ENCODE measurements at places on chromosomes 3 and 15.
A peak's percentile ranks its signal among the peaks of the same experiment; 100 is the strongest.

DNA sequence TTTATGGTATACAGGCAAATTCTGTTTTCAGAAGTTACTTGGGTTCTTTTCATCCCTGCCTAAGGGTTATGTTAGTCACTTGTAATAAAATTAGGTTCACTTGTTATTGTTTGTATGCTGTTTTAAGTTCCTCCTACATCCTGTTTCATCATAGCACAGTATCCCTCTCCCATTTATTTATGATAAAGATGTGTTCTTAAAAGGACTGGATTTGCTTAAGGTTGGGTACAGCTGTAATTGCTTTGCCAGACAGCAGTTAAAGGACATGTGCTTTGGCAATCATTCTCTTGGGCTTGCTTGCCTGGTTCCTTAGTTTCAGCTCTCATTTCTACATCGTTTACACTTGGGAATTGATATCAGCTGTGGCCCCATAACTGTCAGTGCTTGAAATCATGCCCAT is 11.7 kb downstream of the ATP2C1 start:
- DNase-seq, result no peak

DNA sequence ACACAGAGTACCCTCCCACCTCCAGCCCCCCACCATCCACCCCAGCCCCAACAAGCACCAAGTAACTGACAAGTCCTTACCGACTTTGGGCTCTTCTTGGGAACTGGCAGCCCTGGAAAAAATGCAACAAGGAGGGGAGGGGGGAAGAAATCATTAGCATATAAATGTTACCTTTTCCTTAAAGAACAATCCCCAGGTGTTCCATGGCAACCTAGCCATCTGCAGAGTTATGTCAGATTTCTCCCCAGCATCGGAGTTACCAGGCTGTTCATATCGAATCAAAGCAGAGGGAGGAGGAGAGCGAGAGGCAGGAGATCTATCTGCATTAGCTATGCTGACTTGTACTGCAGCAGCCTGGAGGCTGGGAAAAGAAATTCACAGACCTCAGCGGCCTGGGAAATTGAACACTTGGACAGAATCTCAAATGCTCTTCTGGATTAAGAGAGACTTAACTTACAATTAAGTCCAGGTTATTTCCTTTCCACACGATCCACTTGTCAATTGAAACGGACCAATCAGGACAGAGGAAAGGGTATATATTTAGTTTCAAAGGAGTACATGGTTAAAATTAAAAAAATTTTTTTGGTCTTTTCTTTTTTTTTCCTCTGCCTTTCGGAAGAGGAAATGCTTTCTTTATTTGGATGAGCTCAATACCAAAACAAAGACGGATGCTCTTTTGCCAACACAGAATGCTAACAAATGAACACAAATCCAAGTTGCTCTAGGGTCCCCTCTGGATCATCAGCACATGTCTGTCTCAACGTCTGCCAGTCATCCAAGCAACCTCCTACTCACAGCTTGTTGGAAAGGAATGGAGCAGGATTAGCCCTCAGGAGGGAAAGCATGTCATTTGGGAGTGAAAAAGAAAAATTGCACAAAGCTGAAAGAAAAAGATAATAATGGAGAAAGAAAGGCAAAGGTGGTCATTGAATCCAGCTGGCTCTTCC is 637.1 kb downstream of the MAGI1 start:
- DNase-seq, result peak; percentile 35

DNA sequence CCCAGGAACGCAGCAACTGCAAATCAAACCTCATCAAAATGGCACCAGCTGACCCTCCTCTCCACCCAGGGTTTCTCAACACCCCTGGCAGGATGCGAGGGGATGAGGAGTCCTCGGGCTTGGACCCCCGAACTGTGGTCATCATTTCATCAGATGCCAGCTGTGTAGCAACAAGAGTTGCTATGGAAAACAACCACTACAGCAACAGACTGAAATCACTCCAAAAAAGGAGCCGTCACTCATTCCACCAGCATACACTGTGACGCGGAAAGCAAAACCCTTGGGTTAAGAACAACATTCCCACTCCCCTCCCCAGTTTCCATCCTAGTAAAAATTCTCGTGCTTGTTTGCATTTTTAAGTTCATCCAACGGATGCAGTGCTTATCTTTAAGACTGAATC is 40.1 kb downstream of the VGLL4 start:
- DNase-seq, result peak; percentile 74

- DNase-seq, result no peak
These were observed 39.7 kb upstream of the PLOD2 start for GRCh38 chr3:146200461-146201220.

GRCh38 chr15:51071578-51071977 is 23.1 kb downstream of the TNFAIP8L3 start:
- DNase-seq, result no peak

DNA sequence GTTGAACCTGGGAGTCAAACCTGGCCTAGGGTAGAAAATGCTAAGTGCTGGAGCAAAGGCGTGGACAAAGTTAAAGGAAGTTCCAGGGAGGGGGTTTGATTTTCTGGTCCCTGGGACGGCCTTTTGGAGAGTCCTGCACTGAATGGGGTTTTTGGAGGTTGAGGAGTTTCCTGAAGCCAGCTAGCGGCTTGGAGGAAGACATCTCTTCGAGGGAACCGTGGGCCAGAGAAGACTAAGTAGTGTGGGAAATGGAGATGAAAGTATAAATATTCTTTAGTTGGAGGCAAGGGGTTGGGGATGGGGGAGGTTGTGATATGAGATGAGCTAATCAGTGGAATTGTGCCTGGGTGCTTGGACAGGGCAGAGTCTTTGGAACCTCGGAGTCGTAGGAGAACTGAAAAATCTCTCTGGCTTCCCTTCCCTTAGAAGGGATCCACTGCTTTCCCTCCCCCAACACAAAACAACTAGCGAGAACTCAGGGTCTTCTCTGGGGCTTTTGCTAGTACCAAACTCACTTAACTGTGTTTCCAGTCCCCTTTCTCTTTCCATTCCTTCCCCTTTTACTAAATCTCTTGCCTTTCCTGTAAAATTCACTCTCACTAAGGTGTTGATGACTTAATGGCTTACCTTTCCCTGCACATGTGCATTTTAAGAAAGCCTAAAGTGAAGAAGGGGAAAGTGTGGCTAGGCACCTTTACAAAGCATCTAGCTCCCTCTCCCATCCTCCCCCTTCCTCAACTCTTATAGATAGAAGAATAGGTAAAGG is 1.0 kb downstream of the LPP start:
- DNase-seq, result no peak

GRCh38 chr3:122318620-122319019 is 6.4 kb upstream of the CSTA start:
- no peak for DNase-seq

DNA sequence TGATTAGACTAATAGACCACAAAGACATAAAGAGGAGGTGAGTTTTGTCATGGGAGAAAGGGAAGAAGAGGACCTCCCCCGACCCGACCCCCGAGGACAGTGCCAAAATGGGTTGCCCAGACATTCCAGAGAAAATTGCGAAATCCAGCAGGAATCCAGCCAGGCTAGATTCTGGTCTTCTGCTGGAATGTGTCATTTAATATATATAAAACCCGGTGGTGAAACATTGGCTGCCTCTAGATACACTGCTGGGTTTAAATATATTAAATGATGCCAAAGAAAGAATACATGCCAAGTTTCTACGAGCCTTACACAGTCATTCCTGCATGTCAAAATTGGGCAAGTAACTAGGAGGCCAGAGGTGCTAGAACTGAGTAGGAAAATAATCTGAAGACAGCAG is 45.3 kb upstream of the SPESP1 start:
- peak; percentile 67 for DNase-seq

- peak; percentile 92 for DNase-seq
These were observed at the start of gene ULK3 for GRCh38 chr15:74842581-74843444. Gene ULK3 (minus strand): TSS chr15:74843156. CDS start chr15:74843105, 51 bp downstream.

Data from right hindlimb (tissue), 1 donor.